ENCODE measurements at places on chromosomes 5 and 9.

GRCh38 chr9:17137566-17137965 is 2.7 kb downstream of the CNTLN start:
- no peak for DNase-seq

- DNase-seq = no peak
Observed at GRCh38 chr9:130780415-130780814, 54.6 kb upstream of the ABL1 start.

DNA sequence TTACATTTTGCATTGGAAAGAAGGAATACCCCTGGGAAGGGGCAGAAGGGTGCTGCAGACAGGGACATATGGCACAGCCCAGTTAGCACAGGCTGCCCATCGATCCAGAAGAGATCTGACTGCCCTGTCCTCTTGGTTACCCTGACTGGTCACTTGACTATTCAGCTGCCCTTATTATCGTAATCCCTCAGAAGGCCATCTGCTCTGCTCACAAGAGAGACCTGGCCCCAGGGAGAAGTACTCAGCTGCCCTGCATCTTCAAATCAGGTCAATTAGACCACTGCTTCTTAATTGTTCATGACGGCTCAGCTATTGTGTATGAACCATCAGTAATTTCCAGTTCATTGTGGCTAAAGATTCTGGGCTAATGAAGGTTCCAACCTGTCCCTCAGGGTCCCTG is 345.0 kb downstream of the TLE1 start:
- no peak for DNase-seq

DNA sequence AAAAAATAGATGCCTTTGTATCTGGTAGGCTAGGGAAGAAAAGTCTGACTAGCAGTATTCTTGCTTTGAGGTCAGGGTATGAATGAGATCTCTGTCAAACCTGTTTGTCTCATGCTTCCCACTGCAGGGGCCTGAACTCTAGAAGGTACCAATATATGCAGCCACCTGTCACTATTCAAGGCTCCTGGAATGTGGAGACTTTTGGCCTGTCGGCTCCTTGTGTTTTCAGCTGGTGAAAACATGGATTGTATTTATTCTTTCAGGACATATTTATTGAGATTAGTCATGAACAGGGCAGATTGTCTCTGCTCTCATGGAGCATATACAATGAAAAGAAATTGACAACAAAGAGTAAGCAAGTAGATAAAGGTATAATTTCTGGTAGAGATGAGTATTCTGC is 255.8 kb downstream of the ARHGAP26 start:
- DNase-seq = no peak

DNA sequence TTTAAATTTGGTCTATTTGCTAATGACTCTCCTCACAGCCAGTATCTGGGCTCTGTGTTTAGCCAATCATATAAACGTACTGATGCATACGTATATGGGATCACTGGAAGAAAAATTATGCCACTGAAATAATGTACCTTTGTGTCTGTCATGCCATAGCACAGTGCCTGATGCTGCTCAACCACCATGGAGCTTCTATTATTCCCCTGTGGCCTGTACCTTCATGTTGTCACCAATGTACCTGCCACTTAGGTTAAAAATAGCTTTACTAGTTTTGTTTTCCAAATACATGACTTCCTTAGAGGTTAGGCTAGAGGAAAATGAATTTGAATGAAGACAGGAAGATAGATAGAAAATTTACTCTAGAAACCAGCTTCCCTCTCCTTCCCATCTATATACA is 34.6 kb downstream of the HACD4 start:
- DNase-seq = no peak

- DNase-seq = no peak
Observed at GRCh38 chr5:82387001-82387818, 109.1 kb upstream of the RPS23 start.
